ENCODE measurements at places on chromosomes 16 and 17.

DNA sequence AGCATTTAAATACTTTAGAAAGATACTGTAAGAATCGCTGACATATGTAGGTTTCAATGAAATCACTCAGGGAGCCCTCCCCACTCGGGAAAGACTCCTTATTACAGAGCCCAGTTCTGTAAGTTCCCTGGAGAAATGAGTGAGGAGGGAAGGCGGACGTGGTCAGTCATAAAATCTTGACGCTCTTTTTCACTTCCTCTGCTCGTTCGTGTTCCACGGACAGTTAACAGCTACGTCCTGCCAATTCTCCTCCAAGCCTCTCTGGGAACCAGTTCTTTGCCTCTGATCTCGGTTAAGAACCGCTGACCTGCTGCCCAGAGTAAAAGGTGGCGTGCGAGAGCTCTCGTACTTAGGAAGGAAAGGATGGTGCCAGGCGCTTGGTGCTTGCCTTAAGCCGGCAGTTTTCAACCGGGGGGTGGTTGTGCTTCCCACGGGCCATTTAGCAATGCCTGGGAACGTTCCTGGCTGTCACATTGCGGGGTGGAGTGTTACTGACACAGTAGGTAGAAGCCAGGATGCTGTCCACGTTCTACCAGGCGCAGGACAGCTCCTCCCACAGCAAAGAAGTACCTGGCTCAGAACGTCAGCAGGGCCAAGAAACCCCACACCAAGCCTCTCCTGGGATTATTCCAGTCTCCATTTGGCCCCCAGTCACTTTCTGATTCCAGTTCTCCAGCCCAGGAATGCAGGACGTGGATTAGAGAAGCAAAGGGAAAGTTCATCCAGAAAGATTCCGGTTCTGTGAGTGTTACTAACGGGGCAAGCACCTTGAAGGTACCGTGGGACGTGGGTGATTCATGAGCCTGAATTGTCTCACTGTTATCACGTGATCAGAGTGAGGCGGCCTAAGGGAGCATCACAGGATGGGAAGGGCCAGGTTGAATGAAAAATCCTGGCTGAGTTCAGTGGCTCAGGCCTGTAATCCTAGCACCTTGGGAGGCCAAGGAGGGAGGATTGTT, 87.7 kb downstream of the MRM3 start:
- no peak for DNase-seq

- DNase-seq, result no peak
Observed at GRCh38 chr17:48412841-48413240, 17.2 kb downstream of the SKAP1 start.

DNA sequence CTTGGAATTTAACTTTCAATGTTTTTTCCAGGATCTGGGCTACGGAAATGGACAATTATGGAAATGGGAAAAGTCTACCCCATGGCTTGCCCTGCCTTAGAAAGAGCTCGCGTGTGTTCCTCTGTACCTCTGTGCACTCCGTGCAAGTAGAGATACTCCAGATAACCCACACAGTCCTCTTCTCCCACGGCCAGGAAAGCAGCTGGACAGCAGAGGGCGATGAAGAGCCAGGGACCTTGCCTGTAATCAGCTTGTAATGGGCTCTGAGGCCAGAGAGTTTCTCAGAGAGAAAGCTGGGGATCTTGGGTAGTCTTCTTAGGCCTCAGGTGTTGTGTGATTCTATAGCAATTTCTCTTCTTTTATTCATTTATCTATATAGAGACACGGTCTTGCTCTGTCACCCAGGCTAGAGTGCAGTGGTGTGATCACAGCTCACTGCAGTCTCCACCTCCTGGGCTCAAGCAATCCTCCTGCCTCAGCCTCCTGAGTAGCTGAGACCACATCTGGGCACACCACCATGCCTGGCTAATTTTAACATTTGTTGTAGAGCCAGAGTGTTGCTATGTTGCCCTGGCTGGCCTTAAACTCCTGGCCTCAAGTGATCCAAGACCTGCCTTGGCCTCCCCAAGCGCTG, 2.4 kb upstream of the SOCS7 start:
- DNase-seq, result peak; percentile 33

- no peak for DNase-seq
Observed at GRCh38 chr16:72848759-72849664, 198.9 kb downstream of the ZFHX3 start.

DNA sequence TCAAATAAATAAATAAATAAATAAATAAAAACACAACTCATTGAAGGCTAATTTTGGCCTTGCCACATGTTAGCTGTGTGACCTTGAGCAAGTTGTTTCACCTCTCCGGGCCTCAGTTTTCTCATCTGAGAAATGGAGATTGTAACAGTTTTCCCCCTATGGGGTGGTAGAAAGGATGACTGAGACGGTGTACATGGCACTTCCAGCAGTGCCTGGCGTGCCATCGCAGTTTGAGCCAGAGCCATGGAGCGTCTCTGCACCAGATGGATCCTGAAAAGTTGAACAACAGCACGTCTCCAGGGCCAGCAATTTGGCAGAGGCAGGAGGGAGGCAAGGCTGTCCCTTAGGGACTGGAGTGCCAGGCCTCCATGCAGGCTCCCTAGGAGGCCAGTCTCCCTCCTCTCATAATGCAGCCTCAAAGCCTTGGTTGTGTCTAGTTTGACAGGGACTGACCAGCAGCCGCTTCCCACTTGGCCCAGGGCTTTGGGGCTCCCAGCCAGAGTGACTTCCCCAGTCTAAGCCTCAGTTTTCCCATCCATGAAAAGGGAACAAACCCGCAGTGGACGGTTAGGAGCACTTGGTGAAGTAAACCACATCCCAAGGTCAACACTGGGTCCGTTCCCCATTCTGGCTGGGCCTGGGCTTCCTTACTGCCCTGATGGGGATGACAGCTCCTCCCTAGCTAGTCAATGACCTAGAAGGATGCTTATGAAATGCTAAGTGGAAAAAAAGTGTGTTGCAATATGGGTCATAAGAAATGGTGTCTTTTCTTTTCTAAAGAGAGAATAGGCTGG, 19.3 kb downstream of the SOCS1 start:
- no peak for DNase-seq

DNA sequence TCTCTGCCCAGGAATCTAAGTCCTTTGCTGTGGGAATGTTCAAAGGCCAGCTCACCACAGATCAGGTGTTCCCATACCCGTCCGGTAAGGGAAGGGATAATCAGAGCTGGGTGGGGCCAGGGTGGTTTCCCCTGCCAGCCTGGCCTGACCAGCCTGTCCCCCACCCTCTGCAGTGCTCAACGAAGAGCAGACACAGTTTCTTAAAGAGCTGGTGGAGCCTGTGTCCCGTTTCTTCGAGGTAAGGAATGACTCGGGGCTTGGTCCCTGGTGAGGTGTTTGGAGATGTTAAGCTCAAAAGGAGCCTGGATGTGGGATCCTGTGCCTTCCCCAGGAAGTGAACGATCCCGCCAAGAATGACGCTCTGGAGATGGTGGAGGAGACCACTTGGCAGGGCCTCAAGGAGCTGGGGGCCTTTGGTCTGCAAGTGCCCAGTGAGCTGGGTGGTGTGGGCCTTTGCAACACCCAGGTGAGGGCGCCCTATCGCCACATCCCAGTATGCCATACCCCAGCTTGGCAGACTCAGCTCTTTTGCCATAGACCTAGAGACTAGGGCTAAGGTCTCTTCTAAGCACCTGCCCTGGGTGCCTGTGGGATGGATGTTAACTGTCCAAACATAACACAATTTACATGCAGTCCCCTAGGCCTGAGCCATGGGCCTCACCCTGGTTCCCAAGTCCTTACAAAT, 997 bp downstream of the ACADVL start:
- DNase-seq, result no peak

GRCh38 chr17:45108595-45109521, 23.5 kb downstream of the PLCD3 start:
- DNase-seq, result no peak

GRCh38 chr16:85654251-85655095, 34.3 kb downstream of the GINS2 start:
- no peak for DNase-seq

- DNase-seq, result no peak
Observed at GRCh38 chr17:19537111-19537510, 3.5 kb downstream of the SLC47A1 start.

DNA sequence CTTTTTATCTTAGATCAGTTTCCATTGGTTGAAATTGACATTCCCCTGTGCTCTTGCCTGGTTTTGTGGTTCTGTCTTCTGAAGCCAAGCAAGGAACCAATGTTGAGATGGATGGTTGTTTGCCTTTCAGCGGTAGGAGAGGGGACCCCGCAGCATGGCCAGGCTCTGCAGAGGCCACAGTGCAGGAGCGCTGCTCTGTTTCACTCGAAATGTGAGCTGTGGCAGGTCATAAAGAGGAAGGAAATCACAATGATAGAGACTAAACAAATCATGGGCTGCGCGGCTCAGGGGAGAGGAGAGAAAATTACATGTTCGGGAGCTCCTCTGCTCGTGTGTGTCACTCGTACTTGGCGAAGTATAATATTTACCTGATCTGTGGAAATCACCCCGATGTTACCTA, 148.2 kb downstream of the SNX29 start:
- DNase-seq, result no peak

GRCh38 chr16:85221771-85222154, 109.5 kb upstream of the CIBAR2 start:
- DNase-seq, result no peak

DNA sequence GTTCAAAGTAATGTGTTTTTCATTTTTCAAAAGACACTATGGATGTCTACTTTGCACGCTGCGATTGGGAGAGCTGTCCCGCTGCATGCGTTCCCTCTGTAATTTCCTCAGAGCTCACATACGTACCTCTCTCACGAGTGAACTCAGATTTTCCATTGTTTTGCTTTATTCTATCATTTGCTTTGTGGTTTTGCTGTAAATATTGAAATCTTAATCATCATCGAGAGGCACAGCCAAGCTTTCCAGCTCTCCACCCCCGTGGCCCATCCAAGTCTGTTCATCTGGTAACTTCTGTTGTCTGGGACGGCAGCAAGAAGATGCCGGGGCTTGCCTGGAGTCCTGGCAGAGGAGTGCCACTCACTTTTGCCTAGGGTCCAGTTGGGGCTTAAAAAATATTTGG, 21.1 kb downstream of the TMC6 start:
- no peak for DNase-seq

DNA sequence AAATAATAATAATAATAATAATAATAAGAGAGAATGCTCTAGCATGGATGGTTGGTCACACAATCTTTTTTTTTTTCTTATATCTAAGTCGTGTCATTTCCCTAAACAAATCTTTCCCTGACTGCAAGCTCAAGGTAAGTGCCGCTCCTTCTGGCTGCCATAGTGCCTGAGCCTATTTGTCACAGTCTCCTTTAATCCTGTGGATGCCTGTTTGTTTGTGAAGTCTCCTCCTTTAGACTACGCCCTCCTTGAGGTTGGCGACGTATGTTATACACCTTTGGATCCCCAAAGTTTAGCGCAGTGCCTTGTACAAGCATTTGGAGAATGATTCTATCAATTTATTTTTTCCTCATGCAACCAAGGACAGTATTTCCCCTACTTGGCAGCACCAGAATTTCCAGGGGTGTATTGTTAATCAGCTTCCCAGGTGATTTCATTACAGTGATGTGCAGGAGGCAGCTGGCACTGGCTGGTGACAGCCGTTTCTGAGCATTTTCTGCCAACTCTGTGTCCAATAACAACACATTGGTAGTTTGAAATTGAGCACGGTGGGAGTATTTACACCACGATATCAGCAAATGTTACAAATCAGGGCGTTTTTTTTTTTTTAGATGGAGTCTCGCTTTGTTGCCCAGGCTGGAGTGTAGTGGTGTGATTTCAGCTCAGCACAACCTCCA, 26.6 kb downstream of the TMEM238L start:
- no peak for DNase-seq

DNA sequence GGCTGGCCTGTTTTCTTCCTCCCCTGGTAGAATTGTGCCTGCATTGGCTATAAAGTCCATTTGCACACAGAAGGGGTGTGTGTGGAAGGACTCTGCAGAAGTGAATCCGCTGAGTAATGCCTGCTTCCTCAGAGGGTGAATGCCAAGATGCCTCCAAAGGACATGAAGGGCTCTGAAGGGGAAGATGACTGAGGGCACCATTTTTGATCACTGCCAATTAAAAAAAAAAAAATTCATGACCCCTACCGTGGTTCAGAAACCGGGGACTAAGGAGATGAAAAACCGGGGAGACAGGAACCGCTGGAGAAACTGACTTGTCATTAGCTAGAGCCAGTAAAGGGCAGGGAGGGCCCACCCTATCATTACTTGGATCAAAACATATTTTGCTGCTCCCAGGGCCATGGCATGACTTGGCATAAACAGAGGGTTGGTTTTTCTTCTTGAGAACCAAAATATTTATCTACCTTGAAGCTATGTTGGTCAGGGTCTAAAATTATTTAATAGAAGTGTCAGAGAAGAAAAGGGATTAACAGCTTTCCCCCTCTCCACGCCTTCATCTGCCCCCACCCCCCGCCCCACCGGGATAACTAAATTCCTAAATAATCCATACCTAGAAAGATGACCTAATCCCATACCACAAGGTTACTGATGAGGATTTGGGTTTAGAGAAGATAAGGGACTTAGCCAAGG, 3.6 kb upstream of the USP7 start:
- DNase-seq, result no peak

- no peak for DNase-seq
Observed at GRCh38 chr17:57444682-57445450, 188.5 kb downstream of the MSI2 start.

- DNase-seq, result no peak
Observed at GRCh38 chr16:58393138-58393504, 850 bp downstream of the GINS3 start.

DNA sequence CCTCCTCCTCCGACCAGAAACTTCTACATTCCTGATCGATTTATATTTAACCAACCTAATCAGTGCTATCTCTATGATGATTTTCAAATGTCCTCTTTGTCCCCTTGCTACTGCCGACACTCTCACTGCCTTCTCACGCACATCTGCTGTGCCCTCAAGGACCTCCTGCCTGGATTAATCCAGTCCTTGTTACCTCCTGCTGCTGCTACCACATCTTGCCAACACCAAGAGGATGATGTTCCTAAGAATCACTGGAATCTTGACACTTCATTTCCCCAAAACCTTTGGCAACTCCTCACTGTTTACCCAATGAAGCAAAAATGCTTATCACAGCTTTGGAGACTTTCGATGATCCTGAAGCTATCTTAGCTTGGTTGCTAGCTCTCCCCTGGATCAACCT, 287.3 kb upstream of the AXIN2 start:
- DNase-seq, result no peak

DNA sequence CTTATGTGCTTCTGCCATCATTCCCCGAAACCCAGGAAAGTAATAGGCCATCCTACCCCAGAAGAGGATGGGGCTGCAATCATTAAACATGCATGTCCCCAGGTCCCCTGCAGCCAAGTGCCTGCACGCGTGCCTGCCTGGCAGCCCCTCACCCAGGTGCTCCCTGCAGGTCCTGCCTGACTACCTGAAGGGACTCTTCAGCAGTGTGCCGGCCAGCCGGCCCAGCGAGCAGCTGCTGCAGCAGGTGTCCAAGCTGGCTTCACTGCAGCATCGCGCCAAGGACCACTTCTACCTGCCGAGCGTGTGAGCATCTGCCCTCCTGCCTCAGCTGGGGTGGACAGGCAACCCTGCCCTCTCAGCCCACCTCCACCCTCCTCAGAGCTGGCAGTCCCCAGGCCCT, 16.2 kb upstream of the ALKBH5 start:
- DNase-seq, result no peak

GRCh38 chr16:15913046-15913698, 24.8 kb upstream of the CEP20 start:
- no peak for DNase-seq
